Stimulated activated CD4-positive, alpha-beta T cell treated with anti-CD3 and anti-CD28 coated beads, Interleukin-15, amount 100 ng/mL, for 48 hours (primary cell): ENCODE measurements at places on chromosomes 1 and 21.
A peak's percentile ranks its signal among the peaks of the same experiment; 100 is the strongest.

DNA sequence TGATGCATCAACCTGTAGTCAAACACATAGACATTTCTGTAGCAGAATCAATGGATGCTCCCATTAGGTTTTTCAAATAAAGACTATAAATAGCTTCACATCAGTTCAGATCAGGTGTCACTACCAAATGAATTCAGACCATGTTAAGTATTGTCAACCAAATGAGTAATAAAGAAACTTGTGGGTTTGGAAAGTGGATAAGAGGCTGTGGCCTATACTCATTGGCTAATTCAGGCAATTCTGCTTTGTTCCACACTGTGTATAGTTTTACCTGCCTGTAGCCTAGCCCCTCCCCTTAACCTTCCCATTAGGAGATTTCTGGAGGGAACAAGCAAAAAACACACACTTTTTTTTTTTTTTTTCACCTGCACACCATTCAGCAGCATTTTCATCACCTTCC, 321.2 kb downstream of the HLX start:
- no peak for DNase-seq

DNA sequence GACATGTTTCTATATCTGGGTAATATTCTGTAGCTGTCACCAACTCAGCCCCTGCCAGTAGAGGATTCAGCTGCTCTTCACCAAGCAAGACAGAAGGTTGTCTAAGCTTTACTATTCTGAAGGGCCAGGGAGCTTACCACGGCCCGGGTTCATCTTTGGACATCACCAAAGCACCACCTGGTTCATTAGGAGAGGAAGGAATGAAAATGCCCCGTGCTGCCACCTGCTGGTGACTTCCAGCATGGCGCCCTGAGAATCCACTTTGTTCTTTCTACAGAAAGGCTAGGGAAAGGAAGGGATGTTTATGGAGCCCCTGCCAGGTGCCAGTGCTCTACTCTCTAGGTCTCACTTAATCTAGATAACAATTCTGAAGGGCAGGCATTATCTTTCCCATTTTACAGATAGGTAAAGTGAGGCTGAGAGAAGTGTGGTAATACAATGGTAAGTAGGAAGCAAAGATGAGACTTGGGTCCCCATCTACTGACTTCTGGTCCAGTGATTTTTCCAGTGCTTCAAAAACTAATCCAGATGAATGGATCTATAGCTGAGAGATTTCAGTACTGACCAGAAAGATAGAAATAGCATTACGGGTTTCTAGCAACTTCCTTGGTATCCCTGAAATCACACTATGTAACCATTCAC, 79.5 kb downstream of the BEND5 start:
- peak; percentile 7 for DNase-seq

GRCh38 chr21:43727519-43728153, 8.7 kb downstream of the PDXK start:
- no peak for DNase-seq

DNA sequence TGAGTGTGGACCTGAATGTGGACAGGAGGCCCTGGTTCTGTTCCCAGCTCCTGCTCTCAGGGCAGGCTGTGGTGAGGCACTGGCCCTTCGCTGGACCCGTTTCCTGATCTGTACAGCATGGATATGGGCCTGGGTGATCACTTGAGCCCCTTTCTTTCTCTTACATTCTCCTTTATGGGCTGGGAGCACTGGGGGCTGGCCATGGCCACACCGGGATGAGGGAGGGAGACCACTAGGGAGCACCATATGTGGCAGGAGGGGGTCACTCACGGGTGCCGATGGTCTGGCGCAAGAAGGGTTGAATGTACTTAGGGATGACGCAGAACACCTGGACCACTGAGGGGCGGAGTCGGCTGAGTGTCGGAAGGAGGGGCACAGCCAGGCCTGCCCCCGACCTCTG, 2.7 kb downstream of the DCST2 start:
- no peak for DNase-seq

DNA sequence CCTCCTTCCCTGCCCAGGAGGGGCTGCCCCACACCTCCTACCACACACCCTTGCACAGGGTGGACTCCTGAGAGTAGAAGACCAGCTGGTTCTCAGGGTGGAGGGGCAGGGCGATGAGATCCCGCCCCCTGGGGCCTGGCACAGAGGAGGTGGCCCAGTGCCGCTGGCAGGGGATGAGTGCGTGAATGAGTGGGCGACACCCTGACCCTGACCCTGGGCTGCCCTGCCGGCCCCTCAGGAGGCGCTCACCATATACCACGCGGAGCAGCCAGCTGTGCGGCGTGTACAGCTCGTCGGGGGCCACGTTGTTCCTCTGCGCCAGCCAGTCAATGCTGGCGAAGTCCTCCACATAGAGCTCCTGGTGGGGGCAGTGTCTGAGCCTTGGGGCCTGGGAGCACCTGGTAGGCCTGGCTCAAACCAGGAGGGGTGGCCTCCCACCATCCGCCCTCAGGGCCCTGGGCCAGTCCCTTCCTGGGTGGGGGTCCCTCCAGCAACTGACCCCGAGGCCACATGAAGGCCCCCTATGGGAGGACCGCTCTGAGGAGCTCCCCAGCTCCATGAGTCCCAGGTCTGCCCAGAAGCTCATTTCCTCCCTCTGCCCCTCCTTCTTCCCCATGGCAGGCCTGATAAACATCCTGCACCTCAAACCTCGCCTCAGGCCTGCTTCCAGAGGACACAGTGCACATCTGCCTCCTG, 13.0 kb downstream of the LSS start:
- DNase-seq, result no peak

GRCh38 chr1:44985747-44986359, 542 bp downstream of the EIF2B3 start:
- DNase-seq, result no peak

- DNase-seq, result no peak
Observed at GRCh38 chr1:61083013-61083806, 849 bp downstream of the NFIA start.

- no peak for DNase-seq
Observed at GRCh38 chr1:166145499-166145898, 21.3 kb downstream of the FAM78B start.

DNA sequence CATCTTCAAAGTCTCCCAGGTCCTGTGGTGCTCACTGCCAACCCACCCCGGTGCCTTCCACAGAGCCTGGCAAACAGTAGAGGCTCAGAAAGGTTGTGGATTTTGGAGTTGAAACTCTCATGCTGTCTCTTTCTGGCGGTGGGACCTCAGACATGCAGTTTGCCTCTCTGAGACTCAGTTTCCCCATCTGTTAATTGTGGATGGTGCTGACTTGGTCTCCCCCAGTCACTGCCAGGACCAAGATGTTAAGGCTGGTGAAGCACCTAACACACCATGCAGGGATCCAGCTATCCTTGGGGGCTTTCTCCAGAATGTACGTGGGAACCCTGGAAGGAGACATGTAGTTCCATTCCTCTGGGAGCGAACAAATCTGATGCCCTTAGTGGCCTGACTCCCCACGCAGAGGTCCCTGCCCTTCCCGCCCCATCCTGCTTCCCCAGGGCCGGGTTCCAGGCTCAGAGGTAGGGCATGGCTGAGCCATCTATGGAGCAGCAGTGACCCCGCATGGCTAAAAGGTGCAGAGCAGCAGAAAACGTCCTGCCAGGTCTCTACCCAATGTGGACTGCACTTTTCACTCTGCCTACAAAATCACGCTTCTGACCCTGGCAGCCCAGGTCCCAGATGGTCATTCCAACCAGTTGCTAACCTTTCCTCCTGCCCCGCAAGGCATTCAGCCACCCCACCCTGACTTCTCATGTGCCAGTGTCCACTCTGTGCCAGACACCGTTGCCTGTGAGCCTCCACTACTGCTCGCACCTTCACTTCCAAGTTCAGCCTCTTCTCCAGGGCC, 9.2 kb upstream of the TTC22 start:
- DNase-seq, result peak; percentile 62
